Neural crest cell (in vitro differentiated cells): ENCODE measurements at places on chromosomes 13 and 19. TPM values are rescaled to one million over a fixed set of nuclear protein-coding genes. Genes with fewer than 3 reads are reported as not detected.

The DNAAF3 gene
- 9.5 and 10.4 TPM in 2 replicates for total RNA-seq

GRCh38 chr19:42121656-42122069 is 10.6 kb downstream of the POU2F2 start:
- peaks cover 15% of the 10 kb centered on the region for H3K27me3 ChIP-seq
- no peak overlapping the region for H3K27ac ChIP-seq
- H3K36me3 ChIP-seq: no peaks in the 10 kb centered on the region
- H3K4me1 ChIP-seq: no peaks in the 10 kb centered on the region

GRCh38 chr19:1634242-1634937 is 18.0 kb downstream of the TCF3 start:
- no peaks in the 10 kb centered on the region for H3K27me3 ChIP-seq
- no peak for DNase-seq
- H3K4me1 ChIP-seq: no peaks in the 10 kb centered on the region
- H3K27ac ChIP-seq: no peak overlapping the region
- H3K4me3 ChIP-seq: peak overlapping the region; percentile 27

- H3K27ac ChIP-seq: no peak overlapping the region
- no peak overlapping the region for H3K4me3 ChIP-seq
- DNase-seq: no peak
- H3K27me3 ChIP-seq: peaks cover 2% of the 10 kb centered on the region
Measured at GRCh38 chr13:48216204-48216711, 16.7 kb upstream of the ITM2B start.

DNA sequence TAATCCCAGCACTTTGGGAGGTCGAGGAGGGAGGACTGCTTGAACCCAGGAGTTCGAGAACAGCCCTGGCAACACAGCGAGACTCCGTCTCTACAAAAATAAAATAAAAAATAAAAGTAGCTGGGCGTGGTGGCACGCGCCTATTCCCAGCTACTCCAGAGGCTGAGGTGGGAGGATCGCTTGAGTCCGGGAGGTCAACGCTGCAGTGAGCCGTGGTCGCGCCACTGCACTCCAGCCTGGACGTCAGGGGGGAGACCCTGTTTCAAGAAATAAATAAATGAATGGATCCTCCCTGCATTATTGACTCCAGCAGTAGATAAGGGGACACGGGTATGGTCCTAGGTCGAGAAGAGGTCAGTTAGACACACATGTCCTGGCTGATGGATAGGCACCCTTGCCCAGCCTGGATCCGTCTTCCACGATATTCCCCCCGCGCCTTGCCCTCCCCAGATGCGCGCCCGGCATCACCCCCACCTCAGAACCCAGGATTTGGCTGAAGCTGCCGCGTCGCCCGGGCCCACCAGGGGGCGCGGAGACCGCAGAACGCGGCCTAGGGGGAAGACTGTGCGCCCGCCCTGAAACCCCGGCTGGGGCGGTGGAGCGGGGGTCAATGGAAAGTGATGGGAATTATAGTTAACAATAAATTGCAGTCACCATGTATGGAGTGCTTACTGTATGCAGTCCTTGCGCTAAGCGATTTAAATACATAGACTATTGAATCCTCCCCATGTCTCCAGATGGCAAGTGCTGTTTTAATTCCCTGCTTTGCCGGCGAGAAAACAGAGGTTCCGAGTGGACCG is 2.1 kb upstream of the HOOK2 start:
- peak overlapping the region; percentile 87 for H3K4me3 ChIP-seq
- H3K36me3 ChIP-seq: no peaks in the 10 kb centered on the region
- H3K27ac ChIP-seq: no peak overlapping the region
- peaks cover 36% of the 10 kb centered on the region for H3K4me1 ChIP-seq

- no peak overlapping the region for H3K4me3 ChIP-seq
- H3K36me3 ChIP-seq: no peaks in the 10 kb centered on the region
- no peak overlapping the region for H3K27ac ChIP-seq
- H3K4me1 ChIP-seq: no peaks in the 10 kb centered on the region
- DNase-seq: no peak
- peaks cover 74% of the 10 kb centered on the region for H3K27me3 ChIP-seq
Measured at GRCh38 chr19:39701291-39701690, 3.0 kb upstream of the LGALS14 start.

DNA sequence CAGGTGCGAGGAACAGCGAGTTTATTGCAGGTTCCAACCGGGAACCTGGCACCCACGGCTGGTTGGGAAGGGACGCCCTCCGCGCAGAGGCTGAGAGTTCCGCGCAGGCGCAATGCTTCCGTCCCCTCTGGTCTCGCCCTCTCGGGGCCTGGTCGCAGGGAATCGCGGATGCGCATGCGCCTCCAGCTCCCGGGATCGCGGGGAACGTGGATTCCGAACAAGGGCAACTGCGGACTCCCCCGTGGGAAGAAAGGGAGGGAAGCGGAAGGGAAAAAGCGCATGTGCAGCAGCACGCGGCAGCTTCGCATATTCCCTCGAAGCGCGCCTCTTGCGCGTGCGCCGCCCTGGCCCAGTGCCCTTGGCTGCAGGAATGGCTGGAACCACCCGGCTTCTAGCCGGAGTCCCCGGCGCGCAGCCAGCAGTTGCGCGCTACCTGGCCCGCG is 1.1 kb downstream of the TSSK6 start:
- DNase-seq: no peak
- H3K27me3 ChIP-seq: peaks cover 5% of the 10 kb centered on the region
- H3K27ac ChIP-seq: no peak overlapping the region
- peaks cover 10% of the 10 kb centered on the region for H3K4me1 ChIP-seq
- no peak overlapping the region for H3K4me3 ChIP-seq

GRCh38 chr13:98396071-98396710 is 180.7 kb downstream of the STK24 start:
- no peaks in the 10 kb centered on the region for H3K27me3 ChIP-seq
- DNase-seq: no peak
- peaks cover 16% of the 10 kb centered on the region for H3K4me1 ChIP-seq
- no peak overlapping the region for H3K27ac ChIP-seq

DNA sequence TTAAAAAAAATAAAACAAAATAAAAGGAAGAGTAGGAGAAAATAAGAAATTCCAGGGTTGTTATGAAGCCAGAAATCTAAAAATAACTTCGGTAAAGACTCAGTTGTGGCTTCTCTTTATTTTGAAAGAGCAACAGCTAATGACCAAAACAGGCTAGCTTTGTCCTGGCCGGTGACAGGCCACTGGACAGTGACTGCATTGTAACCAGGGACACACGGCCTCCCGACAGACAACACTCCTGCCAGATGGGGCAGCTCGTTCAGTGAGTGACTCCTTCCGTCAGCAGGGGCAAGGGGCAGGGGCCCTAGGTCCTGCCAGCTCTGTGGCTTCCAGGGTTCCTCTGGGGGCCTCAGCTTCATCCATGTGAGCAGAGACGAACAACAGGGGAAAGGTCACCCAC is 173.4 kb downstream of the KATNAL1 start:
- no peaks in the 10 kb centered on the region for H3K27me3 ChIP-seq
- no peak for DNase-seq
- H3K36me3 ChIP-seq: no peaks in the 10 kb centered on the region
- peaks cover 58% of the 10 kb centered on the region for H3K4me1 ChIP-seq
- peak overlapping the region; percentile 65 for H3K4me3 ChIP-seq
- peak overlapping the region; percentile 76 for H3K27ac ChIP-seq
